ENCODE measurements at places on chromosomes 7 and 10.

GRCh38 chr10:60717852-60718251 lies 60.4 kb upstream of the CDK1 start:
- no peak for DNase-seq

DNA sequence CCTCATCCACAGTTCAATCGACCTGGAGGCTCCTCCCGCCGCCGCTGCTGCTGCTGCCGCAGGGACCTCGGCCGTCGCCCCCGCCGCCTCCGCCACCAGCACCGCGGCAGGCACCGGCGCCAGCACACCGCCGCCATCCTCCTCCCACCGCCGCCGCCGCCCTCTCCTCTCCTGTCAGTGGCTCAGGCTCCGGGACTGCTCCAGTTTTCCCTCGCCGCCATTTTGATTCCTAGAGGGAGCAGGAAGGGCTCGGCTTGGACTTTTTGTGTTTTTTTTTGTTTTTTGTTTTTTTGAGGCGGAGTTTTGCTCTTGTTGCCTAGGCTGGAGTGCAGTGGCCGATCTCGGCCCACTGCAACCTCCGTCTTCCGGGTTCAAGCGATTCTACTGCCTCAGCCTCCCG lies 3.0 kb upstream of the MCM10 start:
- no peak for DNase-seq

DNA sequence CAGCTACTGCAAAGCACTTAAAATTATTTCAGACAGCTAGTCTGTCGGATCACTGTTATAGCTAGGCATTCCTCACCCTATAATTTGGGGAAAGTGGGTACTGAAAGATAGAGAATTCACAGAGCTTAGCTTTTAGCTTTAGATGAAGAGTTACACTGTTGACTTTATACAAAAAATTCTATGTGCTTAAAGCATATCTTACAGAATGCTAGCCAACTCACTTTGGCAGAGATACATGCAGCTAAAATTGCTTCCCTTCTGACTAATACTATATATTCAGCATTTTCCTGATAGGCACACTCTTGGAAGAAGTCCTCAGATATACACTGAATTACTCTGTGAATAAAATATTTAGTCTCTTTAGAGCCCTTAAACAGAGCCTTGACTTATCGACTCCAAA lies 353.5 kb upstream of the STEAP1 start:
- no peak for DNase-seq

DNA sequence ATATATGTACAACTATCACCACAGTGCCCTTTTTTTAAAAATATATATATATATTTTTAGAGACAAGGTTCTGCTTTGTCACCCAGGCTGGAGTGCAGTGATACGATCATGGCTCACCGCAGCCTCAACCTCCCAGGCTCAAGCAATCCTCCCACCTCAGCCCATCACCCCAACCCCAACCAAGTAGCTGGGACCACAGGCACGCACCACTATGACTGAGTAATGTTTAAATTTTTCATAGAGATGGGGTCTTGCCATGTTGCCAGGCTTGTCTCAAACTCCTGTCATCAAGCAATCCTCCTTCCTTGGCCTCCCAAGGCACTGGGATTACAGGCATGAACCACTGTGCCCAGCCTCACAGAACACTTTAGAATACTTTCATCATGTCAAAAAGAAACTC lies 234.9 kb downstream of the SH2D4B start:
- DNase-seq, result no peak

DNA sequence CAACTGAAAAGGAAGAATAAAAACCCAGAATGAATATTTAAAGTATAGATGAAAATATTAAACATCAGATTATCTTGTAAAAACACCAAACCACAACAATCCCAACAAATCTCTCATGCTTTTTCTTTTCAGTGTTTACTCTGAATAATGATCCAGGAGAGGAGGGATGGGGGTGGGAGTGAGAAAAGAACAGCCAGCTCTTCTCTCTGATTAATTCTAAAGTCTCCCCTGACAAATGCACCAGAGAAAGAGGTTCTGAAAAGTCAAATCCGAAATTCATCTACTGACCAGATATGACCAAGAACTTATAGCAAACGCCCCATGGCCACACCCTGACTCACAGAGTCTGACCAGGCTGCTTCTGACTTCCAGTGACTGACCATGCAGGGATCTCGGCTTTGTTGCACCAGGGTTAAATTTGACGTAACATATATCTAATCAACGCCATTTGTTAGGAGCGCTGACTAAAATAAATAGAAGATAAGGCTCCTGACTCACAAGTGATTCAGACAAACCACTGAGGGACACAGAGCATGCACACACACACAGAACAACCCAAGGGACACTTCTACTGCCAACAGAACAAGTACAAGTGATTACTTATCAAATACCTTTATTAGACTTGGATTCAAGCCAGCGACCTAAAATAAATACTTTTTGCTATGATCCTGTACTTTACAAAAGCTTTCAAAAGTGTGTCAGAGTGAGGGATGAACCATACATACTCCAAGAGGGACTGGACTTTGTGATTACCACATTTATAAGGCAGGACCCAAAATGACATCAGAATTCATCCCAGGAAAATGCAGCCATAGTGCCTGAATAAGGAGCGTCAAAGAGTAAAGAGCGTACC lies 9.3 kb upstream of the SPOCK2 start:
- DNase-seq, result peak; percentile 95

- DNase-seq, result no peak
These were observed 23.2 kb upstream of the CALN1 start for GRCh38 chr7:72435366-72435765.

- DNase-seq, result no peak
These were observed 40.5 kb upstream of the MTPAP start for GRCh38 chr10:30389543-30389942.
